CD4-positive, alpha-beta T cell treated with Interleukin-12 subunit alpha and Interleukin-12 subunit beta, for 1 hour (primary cell): ENCODE measurements at places on chromosomes 16 and 17.
A peak's percentile ranks its signal among the peaks of the same experiment; 100 is the strongest.

DNA sequence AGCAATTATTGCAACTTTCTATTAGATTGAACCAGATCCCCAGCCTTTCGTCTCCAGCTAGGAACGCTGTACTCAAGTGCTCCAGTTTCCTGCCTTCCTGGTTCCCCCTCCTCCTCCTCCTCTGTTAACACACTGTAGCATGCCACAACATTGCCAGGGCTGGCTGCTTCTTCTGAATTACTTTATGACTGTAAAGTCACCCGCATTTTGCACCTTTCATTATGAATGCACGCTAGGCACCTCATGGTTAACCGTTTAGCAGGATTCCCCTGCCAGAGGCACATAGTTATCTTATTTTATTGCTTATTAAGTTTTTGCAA is 4.5 kb downstream of the ZNF423 start:
- no peak for DNase-seq

DNA sequence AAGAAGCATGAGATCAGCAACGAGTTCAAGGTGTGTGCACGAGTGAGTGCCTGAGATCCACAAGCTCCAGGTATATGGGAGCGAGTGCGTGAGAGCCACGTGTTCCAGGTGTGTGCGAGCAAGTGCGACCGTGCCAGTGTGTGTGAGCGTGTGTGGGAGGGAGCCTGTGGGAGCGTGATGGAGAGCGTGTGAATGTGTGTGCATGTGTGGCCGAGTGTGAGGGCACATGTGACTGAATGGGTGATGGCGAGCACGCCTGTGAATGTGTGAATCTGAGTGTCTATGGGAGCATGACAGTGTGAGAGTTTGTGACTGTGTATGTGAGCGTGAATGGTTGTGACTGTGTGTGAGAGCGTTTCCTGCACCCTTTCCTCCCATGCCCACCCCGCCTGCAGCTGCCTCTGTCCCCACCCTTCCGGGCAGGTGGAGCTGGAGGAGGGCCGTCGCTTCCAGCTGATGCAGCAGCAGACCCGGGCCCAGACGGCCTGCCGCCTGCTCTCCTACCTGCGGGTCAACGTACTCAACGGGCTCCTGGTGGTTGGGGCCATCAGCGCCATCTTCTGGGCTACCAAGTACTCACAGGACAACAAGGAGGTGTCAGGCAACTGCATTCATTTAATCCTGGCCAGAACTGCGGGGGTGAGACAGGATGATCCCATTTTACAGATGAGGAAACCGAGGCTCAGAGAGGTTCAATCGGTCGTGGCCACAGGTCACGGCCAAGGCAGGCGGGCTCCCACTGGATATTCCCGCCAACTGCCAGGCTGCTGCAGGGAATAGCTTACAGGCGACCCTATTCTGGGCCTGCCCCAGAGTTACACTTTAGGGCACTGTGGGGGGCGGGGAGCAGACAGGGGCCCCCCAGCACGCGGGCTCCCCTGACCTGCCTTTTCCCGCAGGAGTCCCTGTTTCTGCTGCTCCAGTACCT is 3.7 kb downstream of the TMC8 start:
- DNase-seq, result peak; percentile 89

DNA sequence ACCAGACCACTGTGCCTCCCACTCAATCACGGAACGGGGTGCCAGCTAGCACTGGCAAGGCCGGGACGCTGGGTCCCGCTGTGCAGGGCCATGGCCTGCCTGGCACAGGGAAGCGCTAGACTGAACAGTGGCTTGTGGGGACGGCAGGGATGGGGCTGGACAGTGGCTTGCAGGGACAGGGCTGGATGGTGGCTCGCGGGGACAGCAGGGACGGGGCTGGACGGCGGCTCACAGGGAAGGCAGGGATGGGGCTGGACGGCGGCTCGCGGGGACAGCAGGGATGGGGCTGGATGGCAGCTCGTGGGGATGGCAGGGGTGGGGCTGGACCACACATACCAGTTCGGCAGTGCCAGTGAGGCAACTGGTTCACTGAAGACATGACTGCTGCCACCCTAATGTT is 32.6 kb downstream of the LMF1 start:
- DNase-seq, result no peak

DNA sequence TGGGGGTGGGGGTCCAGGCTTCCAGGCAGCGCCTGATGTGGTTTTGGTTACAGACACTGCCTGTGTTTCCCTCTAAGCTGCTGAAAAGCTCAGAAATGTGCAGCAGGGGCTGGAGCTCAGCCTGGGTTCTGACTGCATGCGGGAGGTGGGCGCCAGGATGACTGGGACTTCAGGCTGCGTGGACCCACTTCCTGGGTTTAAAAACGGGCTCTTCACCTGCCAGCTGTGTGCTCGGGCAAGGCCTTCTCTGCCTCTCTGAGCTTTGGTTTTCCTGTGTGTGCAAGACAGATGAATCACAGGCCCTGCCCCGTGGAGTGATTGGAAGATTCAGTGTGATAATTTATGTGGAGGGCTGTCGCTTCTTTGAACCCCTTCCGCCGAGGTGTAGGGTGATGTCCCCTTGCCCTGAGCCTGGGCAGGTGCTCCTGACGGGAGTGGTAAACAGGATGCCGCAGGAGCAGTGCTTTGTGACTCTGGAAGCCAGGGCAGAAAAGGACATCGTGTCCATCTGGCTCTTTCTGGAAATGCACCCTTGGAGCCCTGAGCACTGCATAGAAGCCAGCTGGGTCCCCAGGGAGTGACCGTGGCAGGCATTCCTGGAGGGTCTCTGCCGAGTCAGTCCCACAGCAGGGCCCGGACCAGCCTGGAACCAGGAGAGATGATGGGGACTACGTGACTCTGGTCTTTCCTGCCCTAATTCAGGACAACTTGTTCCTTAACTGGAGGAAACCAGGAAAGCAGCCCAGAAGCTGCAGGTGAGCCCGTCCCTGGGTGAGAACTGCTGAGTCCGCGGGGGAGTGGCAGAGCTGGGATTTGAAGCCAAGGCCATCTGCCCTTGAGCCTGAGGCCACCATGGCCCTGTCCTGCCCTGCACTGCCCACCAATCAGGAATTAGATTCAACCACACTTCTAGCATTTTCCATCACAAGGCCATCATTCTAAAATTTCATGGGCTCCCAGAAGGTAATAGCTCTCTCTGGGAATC is 28.5 kb upstream of the SLC7A5 start:
- DNase-seq, result peak; percentile 34

GRCh38 chr16:87995644-87996043 is 44.4 kb downstream of the BANP start:
- DNase-seq, result no peak

DNA sequence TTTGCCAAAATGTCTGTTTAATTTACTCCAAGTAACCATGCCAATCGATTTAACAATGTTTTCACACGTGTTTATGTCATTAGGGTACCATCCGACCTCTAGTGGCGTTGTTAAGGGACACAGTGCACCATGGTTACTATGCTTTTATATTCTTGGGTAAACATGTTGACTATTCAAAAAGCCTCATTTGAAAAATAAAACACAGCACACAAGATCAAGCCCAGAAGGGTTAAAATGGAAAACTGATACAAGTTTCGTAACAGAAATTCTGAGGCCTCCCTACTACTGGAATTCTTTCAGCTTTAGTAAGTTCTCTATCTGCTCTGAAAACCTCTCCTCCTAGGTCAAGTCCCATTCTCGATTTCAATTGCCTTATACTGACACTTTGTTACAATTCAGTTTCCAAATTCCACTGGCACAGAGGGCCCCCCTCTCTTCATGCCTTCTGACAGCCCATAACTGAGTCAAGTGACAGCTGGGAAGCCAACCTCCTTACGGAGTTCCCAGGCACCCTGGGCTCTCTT is 2.1 kb downstream of the CFAP20 start:
- DNase-seq, result peak; percentile 80

DNA sequence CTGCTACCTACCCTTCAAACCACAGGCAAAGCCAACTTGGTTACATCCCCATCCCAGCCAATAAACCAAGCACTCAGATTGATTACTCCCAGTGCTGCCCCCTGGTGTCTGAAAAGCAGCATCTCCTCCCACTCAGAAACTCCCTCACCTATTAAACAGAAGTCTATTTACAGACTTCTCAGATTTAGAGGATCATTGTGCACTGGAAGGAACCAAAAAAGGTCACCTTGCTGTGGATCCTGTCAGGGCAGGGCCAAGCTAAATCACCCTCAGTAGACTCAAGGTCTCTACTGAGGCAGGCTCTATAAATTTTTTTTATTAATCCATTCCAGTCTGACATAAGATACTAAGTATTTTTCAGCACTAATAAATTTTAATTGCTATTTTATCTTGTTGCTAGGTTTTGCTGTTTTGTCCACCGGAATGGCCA is 17.6 kb downstream of the HIGD1B start:
- peak; percentile 75 for DNase-seq

DNA sequence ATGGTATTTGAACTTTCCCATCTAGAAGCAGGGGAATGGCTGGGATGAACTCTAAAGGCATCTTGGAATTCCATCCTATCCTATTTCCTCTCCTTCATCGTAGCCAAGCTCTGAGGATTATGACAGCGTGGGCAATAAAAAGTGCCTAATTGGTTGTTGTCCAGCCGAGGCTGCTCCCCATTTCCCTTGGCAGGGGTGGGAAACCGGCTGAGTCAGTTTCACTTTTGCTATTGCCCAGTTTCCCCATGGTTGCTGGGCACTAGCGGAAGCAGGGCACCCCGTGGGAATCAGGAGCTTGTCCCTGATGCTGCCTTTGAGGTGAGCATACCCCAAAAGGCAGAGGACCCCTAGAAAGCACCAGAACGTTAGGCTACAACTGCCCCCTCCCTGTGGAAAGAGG is 13.8 kb upstream of the SP2 start:
- no peak for DNase-seq

DNA sequence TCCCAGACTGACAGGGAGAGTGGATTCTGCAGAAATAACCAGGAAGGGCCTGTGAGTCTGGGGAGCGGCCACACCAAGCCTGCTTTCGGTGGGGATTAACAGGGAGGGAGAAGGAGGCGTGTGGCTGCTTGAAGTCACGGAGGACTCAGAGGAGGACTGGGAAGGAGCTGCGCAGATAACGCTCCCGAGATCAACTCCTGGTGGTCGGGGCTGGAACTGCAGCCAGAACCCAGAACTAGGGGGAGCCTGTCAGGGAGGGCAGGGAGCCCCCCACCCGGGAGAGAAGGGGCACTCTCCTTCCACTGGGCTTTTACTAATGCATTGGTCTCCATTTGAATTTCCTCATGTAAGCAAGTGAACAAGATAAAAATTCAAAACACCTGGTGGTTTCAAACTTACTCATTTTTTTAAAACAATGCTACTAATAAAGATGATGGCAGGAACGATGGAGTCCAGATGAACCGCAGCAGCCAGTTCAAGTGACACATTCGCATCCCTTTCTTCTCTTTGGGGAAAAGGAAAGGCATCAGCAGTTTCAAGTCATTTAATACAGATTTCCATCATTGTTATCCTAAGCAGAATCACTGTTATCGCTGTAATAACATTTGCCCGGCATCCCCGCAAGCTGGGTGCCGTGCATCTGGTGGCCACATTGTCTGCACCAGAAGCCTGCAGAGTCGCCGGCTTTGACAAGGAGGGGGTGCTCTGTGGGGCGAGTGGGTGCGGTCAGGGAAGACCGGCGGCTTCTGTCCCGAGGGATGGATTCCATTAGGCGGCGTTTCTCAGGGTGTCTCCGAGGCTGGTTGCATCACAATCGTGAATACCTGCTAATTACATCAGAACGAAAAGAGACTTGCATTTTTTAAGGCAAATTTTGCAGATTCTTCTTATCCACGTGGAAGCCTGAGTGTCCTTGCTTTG is 183.0 kb downstream of the FOXL1 start:
- peak; percentile 18 for DNase-seq

DNA sequence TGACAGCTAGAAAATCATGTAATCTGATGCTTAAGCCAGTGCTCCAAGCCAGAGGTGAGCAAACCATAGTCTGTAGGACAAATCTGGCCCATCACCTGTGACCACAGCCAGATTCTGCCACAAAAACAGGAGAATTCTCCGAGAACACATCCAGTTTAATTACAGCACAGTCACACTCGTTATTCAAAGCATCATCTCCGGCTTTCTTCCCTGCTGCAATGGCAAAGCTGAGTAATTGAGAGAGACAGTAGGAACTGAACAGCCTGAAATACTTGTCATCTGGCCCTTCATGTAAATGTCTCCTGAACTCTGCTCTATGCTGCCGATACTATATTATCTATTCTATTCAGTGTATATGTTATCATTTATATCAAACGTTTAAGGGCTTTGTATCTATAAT is 121.4 kb upstream of the FOXF1 start:
- no peak for DNase-seq

DNA sequence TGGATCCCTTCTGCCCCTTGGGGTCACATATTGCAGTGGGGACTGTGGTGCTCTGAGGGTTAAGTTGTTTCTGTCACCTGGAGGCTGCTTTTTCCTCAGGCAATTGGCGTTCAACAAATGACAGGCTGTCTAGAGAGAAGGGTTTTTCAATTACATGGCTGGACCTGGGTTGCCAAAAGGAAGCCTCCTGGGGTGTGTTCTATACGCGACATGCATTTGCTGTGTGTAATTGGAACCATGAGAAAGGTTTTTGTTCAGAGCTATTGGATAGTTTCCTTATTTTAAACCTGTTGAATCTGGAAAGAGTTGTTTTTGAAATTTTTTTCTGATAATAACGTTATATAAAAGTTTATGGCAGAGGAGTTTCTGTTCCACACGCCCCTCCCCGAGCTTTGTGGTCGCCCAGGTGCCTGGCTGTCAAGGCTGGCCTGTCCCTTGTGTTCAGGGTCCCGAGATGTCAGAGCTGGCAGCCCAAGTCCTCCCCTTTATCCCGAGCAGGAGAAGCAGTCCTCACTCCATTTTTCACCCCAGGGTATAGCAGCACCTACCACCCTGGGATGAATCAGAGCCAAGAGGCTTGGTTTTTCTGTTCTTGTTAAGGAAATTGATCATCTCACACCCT is 26.1 kb upstream of the ZNF750 start:
- no peak for DNase-seq

- DNase-seq, result no peak
Observed at GRCh38 chr17:33904476-33904875, 350.6 kb upstream of the CCL2 start.

- no peak for DNase-seq
Observed at GRCh38 chr17:77184474-77184873, 43.7 kb downstream of the SEC14L1 start.

DNA sequence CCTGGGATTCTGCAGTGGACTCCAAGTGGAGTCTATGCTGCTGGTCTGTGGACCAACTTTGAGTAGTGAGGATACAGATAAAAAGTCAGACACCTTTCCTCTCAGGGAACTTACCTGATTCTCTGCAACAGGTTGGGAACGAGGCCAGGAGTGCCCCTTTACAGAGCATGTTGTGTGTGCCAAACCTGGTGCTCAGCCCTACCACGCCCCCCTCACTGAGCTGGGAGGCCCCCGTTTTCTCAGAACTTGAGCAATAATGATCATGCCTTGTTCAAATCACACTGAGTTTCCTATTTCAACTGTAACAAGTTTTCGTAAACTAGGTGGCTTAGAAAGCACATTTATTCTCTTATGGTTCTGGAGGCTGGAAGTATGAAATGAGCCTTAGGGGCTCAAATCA is 182.0 kb downstream of the COPRS start:
- no peak for DNase-seq
